Suppressor macrophage treated with lipopolysaccharide for 4 hours (primary cell): ENCODE measurements at places on chromosomes 7 and 10.

DNA sequence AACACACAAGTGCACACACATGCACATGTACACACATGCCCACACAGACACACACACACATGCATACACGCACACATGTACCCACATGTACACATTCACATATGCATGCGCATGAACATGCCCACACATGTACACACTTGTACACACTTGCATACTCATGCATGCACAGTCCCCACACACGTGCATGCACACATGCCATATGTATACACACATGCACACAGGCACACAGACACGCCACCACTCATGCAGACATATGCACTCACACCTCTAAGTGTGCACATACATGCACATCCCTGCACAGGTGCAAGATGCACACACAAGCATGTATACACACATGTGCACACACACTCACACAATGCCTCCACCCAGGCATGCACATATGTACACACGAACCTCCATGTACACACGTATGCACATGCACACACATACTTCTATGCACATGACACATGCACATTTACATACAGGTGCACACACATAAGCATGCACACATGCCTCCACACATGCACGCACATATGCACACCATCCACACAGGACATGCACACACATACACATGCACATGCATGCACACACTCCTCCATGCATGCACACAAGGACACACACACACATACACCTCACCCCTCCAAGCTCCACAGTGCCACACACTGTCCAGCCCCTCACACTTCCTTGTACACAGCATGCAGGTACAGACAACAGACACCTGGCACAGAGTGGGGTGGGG lies 45.8 kb downstream of the YKT6 start:
- no peak for DNase-seq

DNA sequence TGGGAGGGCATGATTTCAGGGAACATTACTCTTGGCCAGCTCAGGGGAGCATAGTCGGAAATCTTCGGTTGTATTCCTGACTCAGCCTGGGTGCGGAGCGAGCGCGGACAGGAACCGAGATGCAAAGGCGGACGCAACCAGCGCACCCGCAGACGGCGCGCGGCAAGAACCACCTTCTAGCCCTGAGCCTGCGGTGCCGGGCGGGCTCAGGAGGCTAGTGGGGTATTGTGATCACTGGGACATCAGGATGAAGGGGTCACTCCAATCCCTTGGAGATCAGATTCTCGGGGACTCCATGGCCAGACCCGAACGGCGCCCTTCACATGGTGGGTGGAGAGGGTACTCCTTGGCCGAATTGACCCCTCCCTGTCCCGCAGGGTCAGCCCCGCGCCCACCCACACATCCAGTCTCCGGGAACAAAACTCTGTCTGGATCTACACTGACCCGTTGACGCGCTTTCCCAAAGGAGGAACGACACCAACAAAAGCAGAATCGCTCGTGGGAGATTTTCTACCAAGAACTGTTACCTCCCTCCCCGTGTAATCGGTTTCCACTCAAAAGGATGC lies 730.5 kb downstream of the ZWINT start:
- no peak for DNase-seq

GRCh38 chr7:51026341-51026740 lies 243.6 kb upstream of the GRB10 start:
- no peak for DNase-seq

DNA sequence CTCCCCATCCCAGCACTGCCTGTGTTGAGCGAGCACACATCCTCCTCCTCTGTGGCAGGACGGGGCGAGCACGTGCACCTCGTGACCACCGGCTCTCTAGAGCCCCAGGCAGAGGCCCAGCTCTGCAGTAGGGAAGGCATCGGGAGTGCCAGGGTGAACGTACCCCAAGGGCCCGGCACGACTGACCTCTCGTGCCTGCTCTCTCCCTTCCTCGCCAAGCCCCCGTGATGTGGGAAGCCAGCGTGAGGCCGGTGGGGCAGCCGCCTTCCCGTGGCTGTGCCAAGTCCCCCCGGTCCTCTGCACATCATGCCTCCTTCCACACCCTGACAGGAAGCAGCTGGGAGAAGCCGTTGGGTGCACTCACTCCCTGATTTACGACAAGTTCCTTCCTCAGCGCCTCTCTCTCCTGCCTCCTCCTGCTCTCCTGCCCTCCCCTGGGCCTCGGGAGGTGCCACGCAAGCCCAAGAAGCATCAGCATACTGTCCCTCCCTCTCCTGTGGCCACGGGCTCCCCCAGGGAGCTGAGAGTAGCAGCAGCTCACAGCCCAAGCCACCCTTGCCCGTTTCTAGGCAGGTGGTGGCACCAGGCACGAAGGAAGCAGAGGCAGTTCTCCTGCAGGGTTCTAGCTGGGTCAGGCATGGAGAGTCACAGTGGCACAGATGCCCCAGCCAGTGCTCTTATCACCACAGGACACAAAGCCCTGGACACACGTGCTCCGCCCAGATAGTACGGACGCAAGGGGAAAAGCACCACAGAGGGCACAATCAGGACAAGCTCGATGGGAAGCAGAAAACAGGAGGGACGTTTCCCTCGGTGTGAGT lies 47.0 kb downstream of the AMZ1 start:
- peak; percentile 56 for DNase-seq

DNA sequence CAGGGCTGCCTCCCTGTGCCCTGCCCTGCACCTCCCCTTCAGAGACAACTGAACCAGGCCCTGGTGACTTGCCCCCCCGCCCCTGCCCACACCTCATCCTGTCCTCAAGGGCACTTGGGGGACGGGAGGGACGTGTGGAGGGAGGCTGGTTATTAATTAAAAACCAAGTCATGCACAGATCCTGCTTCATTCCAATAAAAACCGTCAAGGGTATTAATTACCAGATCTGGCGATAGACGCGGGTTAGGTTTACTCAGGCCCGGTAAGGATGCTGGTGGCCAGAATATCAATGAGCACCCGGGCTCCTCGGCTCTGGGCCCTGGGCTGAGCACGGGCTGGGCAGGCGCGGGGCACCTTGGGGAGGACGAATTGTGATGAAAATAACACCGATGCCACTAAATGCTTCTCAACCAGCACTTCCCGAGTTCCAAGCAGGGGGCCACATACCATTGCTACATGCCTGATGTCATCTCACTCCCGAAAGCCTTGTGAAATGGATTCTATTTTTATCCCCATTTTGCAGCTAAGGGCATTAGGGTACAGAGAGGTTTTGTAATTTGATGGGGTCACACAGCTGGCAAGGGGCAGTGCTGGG lies 24.5 kb upstream of the GTF2IRD1 start:
- peak; percentile 3 for DNase-seq

GRCh38 chr7:139452958-139453672 lies 30.4 kb downstream of the KLRG2 start:
- no peak for DNase-seq

DNA sequence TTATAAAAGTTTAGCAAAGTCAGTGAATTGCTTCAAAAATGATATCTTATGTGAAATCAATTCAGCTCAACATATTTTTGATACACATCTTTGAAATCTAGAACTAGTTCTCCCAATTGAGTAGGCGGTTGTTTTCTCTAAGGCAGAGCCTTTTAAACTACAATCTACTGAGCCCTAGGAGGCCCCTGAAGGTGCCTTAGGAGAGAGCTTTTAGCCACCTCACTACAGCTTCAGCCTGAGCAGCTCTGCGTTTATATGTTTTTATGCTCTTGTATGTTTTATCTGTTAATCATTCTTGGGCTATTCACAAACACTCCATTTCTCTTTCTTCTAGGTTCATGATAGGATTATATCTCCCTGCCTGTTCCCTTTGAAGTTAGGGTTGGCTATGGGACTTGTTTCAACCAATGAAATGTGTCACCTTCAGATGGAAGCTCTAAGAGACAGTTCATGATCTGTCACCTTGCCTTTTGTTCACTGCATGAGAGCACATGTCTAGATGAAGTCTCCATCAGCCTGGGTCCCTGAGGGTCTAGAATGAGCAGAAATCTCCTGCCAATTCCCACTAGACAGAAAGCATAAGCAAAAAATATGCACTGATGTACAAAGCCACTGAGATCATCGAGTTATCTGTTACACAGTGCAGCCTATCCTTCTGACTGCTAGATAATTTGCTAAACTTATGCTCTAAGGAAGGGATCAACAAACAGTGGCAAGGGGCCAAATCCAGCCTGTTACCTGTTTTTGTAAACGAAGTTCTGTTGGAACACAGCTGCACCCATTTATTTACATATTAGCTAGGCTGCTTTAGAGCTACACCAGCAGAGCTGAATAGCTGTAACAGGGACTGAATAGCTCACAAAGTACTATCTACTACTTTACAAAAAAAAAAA lies 128.5 kb upstream of the CDK1 start:
- no peak for DNase-seq

DNA sequence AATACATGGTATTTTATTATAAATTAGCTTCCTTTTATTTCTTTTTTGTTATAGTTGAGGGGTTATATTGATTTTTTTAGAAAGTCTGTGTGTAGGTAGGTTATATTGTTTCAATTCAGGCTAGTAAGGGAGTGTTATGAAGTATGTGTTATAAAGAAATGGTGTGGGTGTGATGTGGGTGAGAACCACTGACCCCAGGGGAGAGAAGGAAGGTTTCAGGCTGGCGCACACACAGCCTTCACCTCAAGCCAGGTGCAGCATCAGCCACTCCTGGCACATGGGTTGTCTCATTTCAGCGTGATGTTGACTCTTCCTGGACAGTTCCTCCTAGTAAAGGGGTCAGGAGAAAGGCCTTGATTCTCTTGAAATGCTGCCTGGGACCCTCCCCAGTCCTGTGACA lies 291.3 kb downstream of the POU6F2 start:
- no peak for DNase-seq

DNA sequence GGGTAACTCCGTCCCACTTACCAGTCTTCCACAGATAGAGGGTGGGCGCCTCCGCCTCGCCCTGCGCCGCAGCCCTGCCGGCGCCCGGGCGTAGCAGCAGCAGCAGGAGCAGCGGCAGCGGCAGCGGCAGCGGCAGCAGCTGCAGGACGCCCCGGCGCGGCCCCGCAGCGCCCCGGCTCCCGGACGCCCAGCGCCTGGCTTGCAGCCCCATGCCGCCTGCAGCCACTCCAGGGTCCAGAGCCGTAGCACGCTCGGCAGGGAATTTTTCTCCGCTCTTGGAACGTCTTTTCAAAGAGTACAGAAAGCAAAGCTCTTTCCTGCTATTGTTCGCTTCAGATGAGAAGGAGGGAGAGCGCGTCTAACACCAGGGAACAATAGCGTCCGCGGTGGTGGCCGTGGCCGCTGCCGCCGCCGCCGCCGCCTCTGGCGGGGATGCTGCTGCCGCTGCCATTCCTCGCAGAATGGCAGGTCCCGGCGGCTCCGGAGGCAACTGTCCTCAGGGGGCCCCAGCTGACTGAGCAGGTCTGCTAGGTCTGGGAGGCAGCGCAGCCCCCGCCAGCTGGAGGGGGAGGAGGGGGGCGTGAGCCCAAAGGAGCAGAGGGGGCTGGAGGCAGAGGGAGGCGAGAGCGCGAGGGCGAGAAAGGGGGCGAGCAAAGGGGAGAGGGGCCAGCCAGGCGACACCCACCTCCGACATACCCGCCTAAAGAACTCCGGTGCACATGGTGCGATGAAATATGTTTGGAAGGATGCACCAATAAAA lies at the start of gene THSD7A:
TSS of gene THSD7A (minus strand) at position 463 of the 760 bp plus-strand sequence. CDS start at position 211, 252 bp downstream.
- DNase-seq, result peak; percentile 14

DNA sequence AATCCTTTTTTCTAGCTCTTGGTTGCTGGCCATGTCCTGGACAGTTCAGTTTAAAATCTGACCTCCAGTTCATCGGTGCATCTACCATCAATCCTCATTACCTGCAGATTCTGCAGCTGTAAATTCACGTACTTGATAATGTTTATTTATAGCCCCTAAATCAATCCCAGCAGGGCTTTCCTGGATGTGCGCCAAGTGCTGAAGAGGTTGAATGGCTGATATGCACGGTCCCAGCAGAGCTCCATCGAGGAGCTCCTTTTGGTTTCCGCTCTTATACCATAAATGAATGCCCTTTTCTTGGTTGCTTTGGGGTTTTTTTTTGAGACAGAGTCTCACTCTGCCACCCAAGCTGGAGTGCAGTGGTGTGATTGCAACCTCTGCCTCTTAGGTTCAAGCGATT lies 91.2 kb upstream of the CCZ1B start:
- no peak for DNase-seq

- DNase-seq, result no peak
Measured at GRCh38 chr7:116512520-116513188, 12.2 kb upstream of the CAV1 start.

DNA sequence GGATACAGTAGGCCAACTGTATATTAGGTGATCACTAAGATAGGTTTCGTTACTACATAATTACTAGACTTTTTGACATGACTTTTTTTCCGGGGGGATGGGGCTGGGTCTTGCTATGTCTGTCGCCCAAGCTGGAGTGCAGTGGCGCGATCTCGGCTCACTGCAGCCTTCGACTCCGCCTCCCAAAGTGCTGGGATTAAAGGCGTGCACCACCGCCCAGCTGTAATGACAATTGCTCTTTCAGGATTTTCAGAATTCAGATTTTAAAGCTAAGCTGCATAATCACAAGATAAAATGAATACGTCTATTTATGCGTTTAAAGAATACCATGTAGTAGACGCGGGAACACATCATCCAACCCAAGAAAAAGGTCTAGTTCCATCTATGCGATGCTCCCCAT lies 982 bp downstream of the IDI1 start:
- no peak for DNase-seq

DNA sequence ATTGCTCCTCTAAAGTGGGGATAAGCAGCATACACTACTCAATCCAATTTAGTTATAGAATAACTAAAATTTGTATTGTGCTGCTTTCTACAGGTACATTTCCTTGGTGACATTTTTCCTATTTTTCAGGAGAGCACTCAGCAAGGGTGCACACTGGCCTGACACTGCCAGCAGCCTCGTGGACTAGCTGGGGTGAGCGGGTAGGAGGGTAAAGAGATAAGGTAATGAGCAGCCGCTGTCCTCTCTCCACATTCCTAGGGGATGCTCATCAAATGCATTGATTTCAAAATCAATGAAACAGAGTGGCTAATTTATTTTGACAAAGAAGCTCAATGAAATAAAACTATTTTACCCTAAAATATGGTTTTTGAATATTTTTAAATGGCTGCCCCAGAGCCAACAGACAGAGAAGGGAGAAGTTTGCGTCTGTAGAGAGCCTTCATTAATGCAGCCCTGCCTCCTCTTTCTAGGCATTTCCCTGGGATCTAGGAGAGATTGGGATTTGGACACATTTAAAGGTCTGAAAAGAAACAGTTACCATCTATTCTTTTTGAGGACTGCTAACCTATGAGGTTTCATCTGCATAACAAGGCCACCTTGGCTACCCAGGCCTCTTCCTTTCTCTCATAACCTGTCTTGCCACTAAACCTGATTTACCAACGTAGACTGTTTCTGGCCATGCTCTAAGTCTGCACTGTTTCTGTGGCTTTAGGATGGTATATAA lies 561.0 kb downstream of the IPMK start:
- DNase-seq, result no peak

- no peak for DNase-seq
Measured at GRCh38 chr10:67262675-67263074, 336.8 kb downstream of the LRRTM3 start.

GRCh38 chr7:14761510-14762296 lies 140.8 kb downstream of the DGKB start:
- DNase-seq, result no peak

- DNase-seq, result no peak
Measured at GRCh38 chr10:133081636-133082035, 6.1 kb upstream of the ADGRA1 start.

- DNase-seq, result no peak
Measured at GRCh38 chr10:118276204-118276603, 65.9 kb downstream of the FAM204A start.

GRCh38 chr7:24475166-24475961 lies 97.9 kb upstream of the PALS2 start:
- peak; percentile 5 for DNase-seq
